ENCODE measurements at places on chromosomes 4 and X.

- no peak for DNase-seq
These were observed 90.4 kb downstream of the GPAT3 start for GRCh38 chr4:83626245-83626836.

DNA sequence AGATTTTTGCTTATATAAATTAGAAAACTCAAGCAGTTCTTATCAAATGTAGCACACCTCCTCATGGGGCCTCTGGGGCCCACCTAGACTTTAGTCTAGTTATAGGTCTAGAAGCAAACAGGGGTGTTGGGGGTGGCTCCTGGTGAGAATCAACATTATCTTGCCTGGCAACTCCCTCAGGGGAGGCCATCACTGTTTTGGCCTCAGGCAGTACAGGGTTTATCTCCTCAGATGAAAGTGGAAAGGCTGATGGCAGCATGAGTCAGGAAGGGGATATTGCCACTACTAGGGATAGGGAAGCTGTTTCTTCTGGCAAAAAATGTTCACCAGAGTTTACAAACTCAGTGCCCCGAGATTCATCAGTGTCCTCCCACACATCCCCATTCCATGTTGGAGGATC, 232.4 kb upstream of the BMP3 start:
- no peak for DNase-seq

- peak; percentile 66 for DNase-seq
These were observed 41.8 kb downstream of the RPS6KA3 start for GRCh38 chrX:20224814-20225487.

DNA sequence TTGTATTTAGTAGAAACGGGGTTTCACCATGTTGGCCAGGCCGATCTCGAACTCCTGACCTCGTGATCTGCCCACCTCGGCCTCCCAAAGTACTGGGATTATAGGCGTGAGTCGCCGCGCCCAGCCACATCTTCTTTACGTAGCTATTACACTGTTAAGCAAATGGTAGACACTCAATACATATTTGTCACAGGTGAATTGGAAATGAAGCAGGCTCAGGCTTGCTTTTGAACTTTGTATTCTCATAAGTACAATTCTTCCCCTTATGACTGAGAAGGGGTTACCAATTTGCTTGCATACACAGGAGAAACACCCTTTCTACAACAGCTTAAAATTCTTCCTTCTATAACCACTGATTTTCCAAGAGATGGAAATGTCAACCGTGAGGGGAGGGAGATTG, 787 bp upstream of the SRPX2 start:
- DNase-seq, result no peak

DNA sequence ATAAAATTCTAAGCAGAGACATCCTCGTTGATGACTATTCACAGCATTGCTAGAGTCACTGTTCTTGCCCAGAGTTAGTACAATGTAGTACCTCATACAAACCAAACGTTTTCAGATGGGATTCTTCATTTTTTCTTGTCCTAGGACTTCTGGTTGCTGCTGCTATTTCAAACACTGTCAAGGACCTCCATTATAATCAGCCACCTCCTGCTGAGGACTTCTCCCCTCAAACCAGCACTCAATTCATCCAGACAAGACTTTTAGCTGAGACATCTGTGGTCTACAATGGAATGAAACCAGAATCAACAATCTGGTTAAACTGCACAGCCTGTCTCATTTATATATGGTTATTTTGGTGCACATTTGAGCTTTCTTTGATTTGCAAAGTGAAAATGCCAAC, 1008.8 kb downstream of the STPG2 start:
- DNase-seq, result no peak

DNA sequence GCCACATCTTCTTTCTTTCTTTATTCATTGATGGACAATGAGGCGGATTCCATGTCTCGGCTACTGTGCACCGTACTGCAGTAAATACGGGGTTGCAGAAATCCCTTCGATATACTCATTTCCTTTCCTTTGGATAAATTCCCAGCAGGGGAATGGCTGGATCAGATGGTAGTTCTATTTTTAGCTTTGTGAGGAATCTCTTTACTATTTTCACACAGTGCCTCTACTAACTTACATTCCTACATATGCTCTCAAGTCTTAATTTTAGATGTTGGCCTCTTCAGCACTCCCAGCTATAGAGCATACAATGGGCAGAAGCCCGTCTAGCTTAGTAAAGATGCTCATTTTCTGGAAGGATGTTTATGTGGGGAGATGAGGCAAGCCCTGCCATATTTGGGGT, 317.4 kb downstream of the ASMT start:
- DNase-seq, result peak; percentile 90

GRCh38 chr4:169675825-169676224, 55.4 kb downstream of the CLCN3 start:
- no peak for DNase-seq

DNA sequence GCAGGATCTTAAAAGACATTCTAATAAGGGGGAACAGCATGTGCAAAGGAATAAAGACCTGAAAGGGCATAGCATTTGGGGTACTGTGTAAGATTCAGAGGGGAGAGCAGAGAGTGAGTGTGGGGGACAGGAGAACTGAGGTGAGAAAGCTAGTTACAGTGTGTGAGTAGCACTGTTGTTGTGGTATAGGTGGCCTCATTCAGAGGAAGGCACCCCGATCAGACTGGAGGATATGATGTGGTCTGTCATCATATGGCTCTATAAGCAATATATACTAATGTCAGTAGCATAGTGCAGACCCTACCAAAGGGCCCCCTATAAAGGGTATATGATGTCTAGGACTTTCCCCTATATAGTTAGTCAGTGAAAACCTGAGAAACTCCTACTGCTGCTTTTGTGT, 175.8 kb downstream of the FMR1NB start:
- no peak for DNase-seq

DNA sequence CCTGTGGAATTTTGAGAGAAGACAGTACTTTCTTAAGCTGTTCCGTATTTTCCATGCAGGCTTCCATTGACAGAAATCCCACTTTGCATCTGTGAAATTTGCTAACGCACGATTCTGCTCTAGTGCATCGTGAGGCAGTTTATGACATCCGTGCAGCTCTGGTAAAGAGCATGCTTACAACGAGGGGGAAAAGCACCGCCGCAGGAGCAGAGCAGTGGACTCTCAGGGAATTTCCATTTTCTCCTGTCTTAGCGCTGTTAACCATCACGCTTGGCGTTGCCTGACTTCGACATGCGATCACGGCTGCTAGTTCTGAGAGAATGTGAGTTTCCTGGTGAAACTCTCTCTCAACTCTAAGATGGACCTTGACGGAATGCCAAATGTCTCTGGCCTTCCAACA, 43.9 kb downstream of the DCTD start:
- no peak for DNase-seq

DNA sequence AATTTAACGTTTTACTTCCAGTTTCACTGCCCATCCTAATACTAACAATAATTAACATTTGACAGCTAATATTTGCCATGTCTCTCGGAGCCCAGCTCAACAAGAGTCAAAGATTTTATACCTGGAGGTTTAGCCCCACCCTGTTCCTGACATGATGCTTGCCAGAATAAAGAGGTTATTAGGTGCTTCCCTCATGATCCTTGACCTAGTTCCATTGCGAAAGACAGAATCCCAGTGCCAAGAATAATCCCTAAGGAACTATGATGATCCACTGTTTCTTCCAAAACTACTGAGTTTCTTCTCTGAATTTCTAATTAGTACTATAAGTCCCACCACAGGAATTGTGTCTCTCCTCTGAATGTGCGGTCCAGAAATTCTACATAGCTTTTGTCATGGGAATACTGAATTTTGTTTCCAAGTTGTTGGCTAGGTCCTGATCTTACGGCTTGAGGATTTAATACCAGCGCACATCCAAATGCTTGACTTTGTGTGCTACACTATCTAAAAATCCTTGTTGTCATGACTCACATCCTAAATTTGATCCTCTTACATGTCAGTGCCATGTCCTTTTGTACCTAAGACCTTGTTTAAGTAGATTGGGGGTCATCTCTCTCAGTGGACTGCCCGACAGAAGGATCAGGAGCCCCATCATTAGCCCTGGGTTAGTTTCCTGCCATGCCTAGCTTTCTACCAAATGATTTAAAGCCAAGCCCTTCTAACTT, 23.1 kb downstream of the ANTXR2 start:
- DNase-seq, result peak; percentile 35

- no peak for DNase-seq
These were observed 162.7 kb downstream of the SHOX start for GRCh38 chrX:793216-793770.

DNA sequence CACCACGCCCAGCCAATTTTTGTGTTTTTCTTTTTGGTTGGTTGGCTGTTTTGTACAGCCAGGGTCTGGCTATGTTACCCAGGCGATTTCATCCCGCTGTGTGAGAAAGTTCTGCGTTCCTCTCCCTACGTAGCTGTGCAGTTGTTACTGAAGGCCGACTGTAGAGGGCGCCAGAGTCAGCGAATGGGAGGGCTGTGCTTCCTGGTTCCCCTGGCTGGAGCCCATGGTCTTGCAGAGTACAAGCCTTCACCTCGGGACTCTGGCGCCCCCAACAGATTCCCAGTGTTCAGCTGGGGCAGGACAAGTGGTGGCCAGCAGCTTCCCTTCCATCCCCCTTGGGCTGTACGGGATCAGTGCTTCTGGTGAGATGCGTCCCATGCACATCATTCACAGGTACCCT, 5.6 kb upstream of the CT45A1 start:
- peak; percentile 7 for DNase-seq

GRCh38 chrX:102063445-102064074, 61.9 kb upstream of the TCEAL2 start:
- no peak for DNase-seq

DNA sequence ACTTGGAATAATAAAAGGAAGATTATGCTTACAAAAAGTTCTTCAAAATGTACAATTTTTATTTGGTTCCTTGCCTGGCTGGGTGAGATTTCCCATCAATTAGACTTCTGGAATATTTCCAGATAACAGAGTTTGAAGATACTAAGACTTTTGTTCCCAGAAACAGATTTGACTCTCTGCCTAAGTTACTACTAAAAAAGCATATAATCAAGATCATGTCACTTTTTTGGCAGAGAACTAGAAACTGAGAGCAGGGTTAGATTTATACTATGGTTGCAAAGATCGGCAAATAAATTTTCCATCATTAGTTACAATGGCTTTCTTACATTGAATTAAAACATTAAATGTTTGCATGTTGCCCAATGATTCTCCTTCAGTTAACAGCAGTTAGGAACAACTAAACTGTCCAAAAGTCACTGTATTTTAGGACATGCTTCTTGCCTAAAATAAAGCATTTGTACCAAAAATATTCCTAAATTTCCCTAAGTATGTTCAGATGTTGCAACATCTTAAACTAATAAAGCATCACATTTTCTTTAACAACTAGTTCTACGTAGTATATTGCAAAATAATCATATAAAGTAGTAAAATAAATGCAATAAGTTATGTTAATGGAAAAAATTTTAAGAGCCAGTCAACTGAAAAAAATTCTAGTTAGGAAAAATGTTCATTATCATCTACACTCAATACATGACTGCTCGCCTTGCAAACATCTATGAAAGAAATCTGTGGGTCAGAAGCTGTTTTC, 73.0 kb downstream of the SEC24D start:
- DNase-seq, result peak; percentile 45

DNA sequence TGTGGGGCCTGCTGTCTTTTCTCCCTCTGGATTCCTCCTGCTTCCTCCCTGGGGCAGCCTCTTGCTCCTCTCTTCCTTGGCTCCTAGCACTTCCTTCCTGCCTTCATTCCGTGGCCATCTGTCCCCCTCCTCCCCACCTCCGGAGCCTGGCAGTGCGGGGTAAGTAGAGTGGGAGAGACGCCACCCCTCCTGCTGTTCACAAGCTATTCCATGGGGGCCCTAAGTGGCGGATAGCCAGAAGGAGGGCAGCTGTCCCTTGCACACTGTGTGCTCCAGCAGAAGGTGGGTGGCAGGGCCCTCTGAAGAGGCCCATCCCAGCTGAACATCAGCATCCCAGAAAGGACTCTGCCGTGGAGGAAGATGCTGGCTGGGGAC, 27.4 kb downstream of the CCNQ start:
- no peak for DNase-seq

DNA sequence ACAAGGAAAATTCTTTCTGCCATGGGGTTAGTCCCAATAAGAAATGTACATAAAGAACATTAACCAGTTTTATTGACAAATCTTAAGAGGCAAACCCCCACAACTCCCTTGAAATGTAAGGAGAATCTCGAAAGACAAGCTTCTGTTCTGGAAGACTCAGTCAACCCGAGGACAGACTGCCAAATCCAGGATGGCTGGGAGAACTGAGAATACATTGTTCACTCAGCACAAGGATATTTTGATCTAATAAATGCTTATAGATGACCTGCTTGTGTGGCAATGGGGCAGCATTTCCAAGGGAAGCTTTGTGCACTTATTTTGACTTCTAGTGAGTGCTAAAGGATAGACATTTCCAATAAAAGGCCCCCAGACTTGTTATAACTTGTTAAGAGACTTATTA, 280.4 kb downstream of the DHX15 start:
- no peak for DNase-seq

GRCh38 chr4:114038762-114039387, 59.4 kb upstream of the ARSJ start:
- DNase-seq, result no peak

DNA sequence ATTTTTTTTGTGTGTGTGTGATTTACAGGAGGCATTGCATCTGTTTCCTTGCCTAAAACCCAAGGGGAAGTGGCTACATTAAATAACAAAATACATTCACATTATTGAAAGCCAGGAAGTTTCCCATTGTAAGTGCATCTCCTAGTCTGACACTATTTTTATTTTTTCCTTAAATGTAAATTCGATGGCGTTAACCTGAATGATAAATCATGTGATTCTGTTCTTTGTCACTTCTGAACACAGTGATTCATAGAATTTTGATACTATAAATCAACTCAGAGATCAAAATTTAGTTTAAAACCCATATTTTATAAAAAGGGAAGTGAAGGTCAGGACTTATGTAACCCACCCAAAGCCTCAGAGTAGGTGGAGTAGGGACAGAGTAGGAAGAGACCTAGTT, 258.1 kb downstream of the GABRG1 start:
- no peak for DNase-seq

DNA sequence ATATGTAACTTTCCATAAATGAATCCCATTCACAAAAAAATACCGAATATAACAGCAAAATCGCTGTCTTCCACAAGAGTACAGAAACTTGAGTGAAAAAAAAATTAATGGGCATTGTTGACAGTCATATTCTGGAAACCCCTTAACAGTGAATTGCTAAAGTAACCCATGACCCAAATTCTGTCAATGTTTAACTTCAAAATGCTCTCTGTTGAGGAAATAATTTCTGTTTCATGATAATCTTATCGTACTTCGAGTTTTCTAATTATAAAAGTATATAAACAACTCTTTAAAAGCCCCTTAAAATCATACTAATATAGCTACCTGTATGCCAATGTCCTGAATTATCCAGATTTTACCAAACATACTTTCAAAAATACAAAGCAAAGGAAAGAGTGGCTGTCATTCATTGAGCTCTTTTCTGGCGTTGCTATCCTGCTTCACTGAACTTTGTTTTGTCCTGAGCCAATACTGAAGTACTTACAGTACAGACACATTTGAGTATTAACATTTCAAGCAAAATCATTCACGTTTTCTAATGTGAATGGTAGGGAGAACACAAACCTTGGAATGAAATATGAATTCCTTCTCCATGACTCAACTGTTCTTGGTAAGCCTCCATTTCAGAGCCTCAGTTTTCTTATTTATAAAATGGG, 2.4 kb downstream of the XAGE3 start:
- DNase-seq, result peak; percentile 3

GRCh38 chrX:153371256-153371655, 29.9 kb downstream of the PNMA6E start:
- no peak for DNase-seq

All from fibroblast of skin of right biceps (primary cell).